DND-41 (cell line): ENCODE measurements at places on chromosomes 7 and 10.

- no peak for DNase-seq
These were observed 53.0 kb downstream of the KLRG2 start for GRCh38 chr7:139430443-139430842.

- DNase-seq = peak; percentile 88
These were observed at the start of gene SUMF2 for GRCh38 chr7:56063882-56064625. Gene SUMF2, plus strand, starts transcription at chr7:56064286. Its CDS starts 26 bp downstream, at chr7:56064312.

DNA sequence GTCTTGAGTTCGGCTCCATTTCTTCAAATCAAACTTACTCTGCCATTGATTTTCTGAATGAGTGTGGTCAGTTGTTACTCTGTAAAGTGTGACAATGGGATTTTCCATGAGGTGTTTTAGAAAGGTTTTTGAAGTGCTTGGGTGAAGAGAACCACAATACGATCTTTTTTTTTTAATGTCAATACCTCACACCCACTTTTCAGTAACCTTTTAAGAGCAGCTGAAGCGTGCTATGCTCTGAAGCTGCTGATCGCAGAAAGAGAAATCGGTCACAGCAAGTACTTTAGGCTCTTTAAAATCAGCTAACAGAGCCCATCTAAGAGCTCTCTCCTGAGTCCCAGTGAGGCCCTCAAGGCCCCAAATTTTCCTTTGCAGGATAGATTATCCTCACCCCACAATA lies 34.4 kb upstream of the YAE1 start:
- no peak for DNase-seq

DNA sequence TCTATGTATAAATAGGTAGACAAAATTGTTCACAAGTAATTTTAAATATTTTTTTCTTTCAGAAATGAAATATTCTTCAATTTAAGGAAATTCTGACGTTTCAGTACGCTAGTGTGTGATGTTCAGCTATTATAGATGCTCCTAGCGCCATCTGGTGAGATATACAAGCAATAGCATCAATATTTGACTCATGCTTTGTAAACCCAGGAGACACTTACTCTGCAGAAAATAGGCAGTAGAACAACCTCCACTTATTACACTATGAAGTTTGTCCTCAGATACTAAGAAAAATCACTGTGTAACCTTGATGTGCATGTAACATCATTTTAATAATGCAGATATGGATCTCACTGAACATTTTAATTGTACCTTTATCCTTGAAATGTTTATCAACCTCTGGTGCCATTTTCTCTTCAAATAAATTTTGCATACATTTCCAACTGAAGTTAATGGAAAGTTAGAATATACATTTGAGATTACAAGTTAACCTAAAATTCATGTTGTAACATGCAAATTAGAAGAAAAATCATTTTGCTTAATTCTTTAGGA lies 151.5 kb upstream of the FAM3C start:
- no peak for DNase-seq

DNA sequence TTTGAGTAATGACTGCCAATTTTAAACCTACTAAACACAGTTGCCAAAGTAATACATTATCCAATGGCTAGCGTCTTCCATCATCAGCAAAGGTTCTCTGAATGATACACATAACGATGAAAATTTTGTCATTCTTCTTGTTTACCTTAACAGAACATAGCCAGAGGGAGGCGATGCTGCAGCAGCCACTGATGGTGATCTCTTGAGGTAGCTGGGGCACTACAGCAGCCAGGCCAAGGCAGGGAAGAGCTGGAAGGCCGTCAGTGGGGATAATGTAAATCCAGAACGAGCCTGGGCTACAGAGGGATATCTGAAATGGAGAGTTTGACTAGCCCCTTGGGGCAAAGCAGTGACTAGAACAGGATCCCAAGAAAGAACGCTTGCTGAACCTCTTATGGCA lies 38.8 kb downstream of the PRPS1L1 start:
- no peak for DNase-seq

DNA sequence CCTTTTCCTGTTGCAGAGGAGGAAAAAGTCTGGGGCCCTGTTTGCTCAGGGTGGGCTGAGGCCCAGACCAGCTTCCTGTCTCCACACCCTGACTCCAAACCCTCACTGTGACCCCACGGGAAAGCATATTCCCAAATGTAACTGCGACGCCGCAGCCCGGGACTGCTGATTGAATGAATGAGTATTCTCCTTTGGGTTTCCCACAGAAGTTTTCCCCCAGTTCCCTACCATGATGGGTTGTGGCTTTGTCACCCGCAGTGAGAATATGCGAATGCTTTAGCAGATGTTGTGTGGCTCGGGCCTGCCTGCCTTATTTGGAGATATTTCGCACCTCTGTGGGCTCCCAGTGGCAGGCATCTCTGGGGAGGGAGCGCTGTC lies 50.6 kb downstream of the MGMT start:
- DNase-seq = no peak

DNA sequence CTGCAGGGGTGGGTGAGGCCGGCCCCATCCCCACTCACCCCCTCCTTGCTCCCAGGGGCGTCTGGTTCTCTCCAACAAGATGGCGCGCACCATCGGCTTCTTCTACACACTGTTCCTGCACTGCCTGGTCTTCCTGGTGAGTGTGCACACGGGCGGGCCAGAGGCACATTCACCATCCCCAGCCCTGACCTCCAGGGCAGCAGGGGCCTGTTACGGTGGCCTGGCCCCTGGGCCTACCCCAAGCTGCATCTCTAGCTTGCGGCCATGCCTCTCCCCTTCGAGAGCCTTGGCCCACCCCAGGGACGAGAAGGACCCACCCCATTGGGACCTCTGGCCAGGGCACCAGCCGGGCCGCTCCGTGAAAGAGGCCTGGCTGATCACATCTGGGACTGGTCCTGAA lies 4.9 kb upstream of the SH2B2 start:
- DNase-seq = no peak

- DNase-seq = no peak
These were observed 79.7 kb downstream of the RGS10 start for GRCh38 chr10:119462773-119463172.

- no peak for DNase-seq
These were observed 1203.3 kb upstream of the CELF2 start for GRCh38 chr10:9814285-9814864.

DNA sequence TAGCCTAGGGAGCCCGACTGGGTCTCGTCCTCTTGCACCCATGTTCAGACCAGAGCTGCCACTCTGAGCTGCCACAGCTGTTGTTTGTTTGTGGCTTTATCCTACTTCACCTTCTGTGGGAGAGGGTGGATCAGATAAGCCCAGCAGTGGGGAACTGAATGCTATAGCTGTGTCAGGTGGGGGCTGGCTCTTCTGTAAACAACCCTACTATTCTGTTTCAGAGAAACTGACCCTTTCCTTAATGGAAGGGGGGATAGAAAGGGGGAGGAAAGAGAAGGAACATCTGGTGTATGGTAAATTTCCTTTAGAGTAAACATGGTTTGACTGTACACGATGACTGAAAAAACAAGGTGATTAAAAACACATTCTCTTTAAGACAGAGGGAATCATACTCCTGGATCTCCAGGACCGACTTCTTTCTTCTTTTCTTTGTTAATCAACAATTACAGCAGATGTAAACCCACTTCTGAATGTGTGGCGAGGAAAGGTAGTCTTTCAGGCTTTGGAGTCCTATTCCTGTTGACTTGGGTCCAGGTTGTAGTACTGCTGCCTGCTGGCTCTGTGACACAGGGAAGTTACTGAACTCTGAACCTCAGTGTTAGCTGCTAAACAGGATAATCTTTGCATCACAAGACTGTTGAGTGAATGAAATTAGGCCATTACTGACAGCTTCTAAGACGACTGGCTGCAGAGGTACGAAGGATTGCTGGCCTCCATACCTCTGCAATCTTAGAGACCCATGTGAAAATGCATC lies 6.0 kb downstream of the PRXL2A start:
- DNase-seq = no peak

GRCh38 chr7:101466871-101467270 lies 104.2 kb downstream of the COL26A1 start:
- DNase-seq = no peak

DNA sequence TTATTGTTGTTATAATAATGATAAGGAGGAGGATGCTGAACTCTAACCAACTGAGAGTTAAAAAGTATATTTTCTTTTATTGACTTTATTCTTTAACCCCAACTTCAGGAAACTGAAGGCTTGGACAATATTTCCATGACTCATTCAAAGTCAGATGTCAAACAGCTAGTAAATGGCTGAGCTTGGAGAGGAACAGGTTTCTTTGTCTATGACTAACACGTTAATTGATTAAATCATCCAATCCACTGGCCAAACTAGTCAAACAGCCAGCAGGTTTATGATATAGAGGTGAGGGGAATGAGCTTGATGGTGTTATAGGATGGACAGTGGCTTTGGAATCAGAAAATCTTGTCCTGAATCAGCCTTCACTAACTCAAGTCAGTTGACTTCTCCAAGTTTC lies 119.1 kb upstream of the WDR11 start:
- DNase-seq = no peak

DNA sequence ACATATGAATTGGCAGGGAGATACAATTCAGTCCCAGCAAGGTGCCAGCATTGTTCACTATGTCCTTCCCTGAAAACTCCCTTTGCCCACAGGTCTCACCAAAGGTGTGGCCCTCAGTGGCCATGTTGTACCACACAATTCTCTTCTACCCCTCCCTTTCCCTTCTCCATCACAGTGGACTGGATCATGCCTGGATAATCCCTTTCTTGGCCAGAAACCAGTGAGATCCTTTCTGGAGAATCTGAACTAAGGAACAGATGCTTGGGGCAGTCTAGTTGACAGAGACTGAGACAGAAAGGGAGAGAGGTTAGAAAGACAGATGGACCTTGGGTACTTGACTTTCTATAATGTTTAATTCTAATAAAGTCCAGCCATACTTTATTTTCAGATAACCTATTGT lies 9.5 kb downstream of the NMT2 start:
- DNase-seq = no peak

GRCh38 chr10:132551093-132551807 lies 13.7 kb downstream of the INPP5A start:
- peak; percentile 90 for DNase-seq

- DNase-seq = no peak
These were observed 63.1 kb upstream of the PDCD4 start for GRCh38 chr10:110808615-110809014.

- no peak for DNase-seq
These were observed 10.6 kb upstream of the BPGM start for GRCh38 chr7:134636008-134636449.

GRCh38 chr7:83467493-83467892 lies 181.4 kb downstream of the SEMA3E start:
- DNase-seq = no peak

- no peak for DNase-seq
These were observed 64.6 kb downstream of the JCAD start for GRCh38 chr10:29994811-29995210.

- no peak for DNase-seq
These were observed 303.3 kb downstream of the GPR37 start for GRCh38 chr7:124462249-124462648.

DNA sequence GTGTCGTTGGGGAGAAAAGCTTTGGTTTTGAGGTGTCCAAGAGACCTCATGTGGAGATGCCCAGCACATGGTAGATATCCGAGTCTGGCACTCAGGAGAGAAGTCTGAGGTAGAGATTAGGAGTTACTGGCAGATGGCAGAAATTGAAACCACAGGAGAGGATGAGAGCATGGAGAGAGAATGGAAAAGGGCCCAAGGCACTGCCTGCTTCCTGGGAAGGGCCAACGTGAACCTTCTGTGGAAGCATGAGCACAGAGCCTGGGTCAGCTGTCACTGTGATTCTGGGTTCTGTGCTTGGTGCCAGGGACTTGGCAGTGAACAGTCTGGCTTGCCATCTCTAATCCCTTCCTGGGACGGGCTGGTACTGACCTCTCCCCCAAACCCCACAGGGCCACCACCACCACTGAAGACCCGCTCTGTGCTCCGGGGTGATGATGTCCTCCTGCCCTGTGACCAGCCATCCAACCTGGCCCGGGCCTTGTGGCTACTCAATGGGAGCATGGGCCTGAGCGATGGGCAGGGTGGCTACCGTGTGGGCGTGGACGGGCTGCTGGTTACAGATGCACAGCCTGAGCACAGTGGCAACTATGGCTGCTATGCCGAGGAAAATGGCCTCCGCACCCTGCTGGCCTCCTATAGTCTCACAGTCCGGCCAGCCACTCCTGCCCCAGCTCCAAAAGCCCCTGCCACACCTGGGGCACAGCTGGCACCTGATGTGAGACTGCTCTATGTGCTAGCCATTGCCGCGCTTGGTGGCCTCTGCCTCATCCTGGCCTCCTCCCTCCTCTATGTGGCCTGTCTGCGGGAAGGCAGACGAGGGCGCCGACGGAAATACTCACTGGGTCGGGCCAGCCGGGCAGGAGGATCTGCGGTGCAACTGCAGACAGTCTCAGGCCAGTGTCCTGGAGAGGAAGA lies 4.1 kb downstream of the MRPL43 start:
- DNase-seq = no peak

GRCh38 chr7:159042581-159043101 lies 102.0 kb downstream of the VIPR2 start:
- DNase-seq = no peak
